ENCODE measurements at places on chromosomes 6 and 20. TPM values are rescaled to one million over a fixed set of nuclear protein-coding genes. Genes with fewer than 3 reads are reported as not detected.
A peak's percentile ranks its signal among the peaks of the same experiment; 100 is the strongest.

Gene PDE10A
- total RNA-seq: 2.9 TPM

Gene GGTLC1
- not detected for total RNA-seq

Gene SNAI1
- total RNA-seq: 14.5 TPM

Gene TINAG
- 0.21 TPM for total RNA-seq

Gene HLA-DQA1
- not detected for total RNA-seq

GRCh38 chr20:53116733-53117132, 144.6 kb downstream of the TSHZ2 start:
- no peak overlapping the region for H3K27ac ChIP-seq
- H3K4me3 ChIP-seq: no peak overlapping the region

DNA sequence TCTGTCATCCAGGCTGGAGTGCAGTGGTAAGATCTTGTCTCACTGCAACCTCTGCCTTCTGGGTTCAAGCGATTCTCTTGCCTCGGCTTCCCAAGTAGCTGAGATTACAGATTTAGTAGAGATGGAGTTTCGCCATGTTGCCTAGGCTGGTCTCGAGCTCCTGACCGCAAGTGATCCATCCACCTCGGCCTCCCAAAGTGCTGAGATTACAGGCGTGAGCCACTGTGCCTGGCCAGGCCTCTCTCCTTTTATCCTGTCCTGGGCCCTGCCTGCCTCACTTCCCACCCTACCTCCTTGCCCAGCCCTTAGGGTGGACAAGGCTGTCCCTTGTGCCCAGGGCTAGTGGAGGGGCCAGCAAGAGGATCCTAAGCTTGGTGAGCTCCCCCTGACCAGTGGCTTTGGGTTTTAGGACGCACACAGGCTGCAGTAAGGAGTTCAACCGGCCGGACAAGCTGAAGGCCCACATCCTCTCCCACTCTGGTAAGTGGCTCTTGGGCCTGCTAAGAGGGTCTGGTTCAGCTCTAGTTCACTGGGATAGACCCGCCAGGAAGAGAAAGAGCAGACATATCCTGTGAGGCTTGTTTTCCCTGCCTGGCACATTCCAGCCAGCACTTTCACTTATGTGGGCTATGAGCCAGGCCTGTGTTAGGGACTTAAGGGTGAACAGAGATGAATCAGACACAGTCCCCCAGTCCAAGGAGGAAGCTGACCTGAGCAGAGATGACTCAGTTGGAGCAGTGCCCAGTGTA, 21.9 kb upstream of the CHMP4B start:
- peak overlapping the region; percentile 97 for H3K27ac ChIP-seq
- peak; percentile 99 for DNase-seq
- no peak overlapping the region for H3K4me3 ChIP-seq
- H3K36me3 ChIP-seq: no peaks in the 10 kb centered on the region
- peaks cover 53% of the 10 kb centered on the region for H3K4me1 ChIP-seq
- H3K27me3 ChIP-seq: no peaks in the 10 kb centered on the region

GRCh38 chr6:43478008-43478372, 620 bp downstream of the TJAP1 start:
- peak overlapping the region; percentile 58 for H3K27ac ChIP-seq
- DNase-seq: no peak
- peaks cover 9% of the 10 kb centered on the region for H3K4me1 ChIP-seq
- H3K4me3 ChIP-seq: peak overlapping the region; percentile 96

GRCh38 chr6:37862992-37863391, 43.5 kb downstream of the ZFAND3 start:
- no peaks in the 10 kb centered on the region for H3K27me3 ChIP-seq
- no peak overlapping the region for H3K27ac ChIP-seq
- no peaks in the 10 kb centered on the region for H3K36me3 ChIP-seq
- H3K4me1 ChIP-seq: peaks cover 13% of the 10 kb centered on the region
- DNase-seq: no peak
- no peak overlapping the region for H3K4me3 ChIP-seq

GRCh38 chr6:33439956-33440648, 14.3 kb upstream of the ZBTB9 start:
- peaks cover 26% of the 10 kb centered on the region for H3K36me3 ChIP-seq
- H3K4me3 ChIP-seq: no peak overlapping the region

DNA sequence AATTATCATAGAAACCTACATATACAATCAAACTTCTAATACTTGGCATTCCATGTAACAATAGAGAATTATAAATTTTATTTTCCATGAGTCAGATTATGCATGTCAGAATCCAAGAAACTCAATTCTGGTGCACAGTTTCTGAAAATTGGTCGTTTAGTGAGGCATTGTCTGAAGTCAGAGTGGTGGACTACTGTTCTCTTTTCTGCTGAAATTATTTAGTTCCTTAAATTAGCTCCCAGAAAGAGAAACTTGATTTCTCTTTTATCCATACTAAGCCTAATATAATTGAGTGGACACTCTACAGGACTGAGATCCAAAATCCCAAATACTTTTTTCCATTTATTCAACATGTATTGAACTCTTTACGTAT, 265.5 kb downstream of the ALDH8A1 start:
- no peak overlapping the region for H3K4me3 ChIP-seq
- H3K4me1 ChIP-seq: no peaks in the 10 kb centered on the region
- H3K27ac ChIP-seq: no peak overlapping the region
- H3K36me3 ChIP-seq: no peaks in the 10 kb centered on the region
- DNase-seq: no peak

- H3K4me3 ChIP-seq: no peak overlapping the region
- H3K27me3 ChIP-seq: peaks cover 5% of the 10 kb centered on the region
- no peaks in the 10 kb centered on the region for H3K36me3 ChIP-seq
- H3K27ac ChIP-seq: no peak overlapping the region
- H3K4me1 ChIP-seq: peaks cover 12% of the 10 kb centered on the region
Observed at GRCh38 chr6:156645097-156645496, 132.1 kb upstream of the ARID1B start.

GRCh38 chr6:134764741-134765140, 185.2 kb downstream of the ALDH8A1 start:
- H3K4me3 ChIP-seq: no peak overlapping the region
- H3K4me1 ChIP-seq: no peaks in the 10 kb centered on the region
- no peaks in the 10 kb centered on the region for H3K36me3 ChIP-seq
- no peaks in the 10 kb centered on the region for H3K27me3 ChIP-seq
- H3K27ac ChIP-seq: no peak overlapping the region

- peak overlapping the region; percentile 80 for H3K4me3 ChIP-seq
- no peaks in the 10 kb centered on the region for H3K27me3 ChIP-seq
- peak; percentile 74 for DNase-seq
- peaks cover 20% of the 10 kb centered on the region for H3K4me1 ChIP-seq
- H3K27ac ChIP-seq: peak overlapping the region; percentile 78
Observed at GRCh38 chr20:44532981-44533331, 11.1 kb upstream of the SERINC3 start.

GRCh38 chr6:104227508-104227907, 632.2 kb downstream of the HACE1 start:
- no peak for DNase-seq
- H3K27ac ChIP-seq: no peak overlapping the region
- no peaks in the 10 kb centered on the region for H3K27me3 ChIP-seq
- no peaks in the 10 kb centered on the region for H3K4me1 ChIP-seq
- H3K4me3 ChIP-seq: no peak overlapping the region

- peaks cover 7% of the 10 kb centered on the region for H3K4me1 ChIP-seq
- no peak overlapping the region for H3K27ac ChIP-seq
- DNase-seq: peak; percentile 49
- no peak overlapping the region for H3K4me3 ChIP-seq
Observed at GRCh38 chr20:47493175-47493962, 8.3 kb upstream of the NCOA3 start.

GRCh38 chr20:51513545-51513944, 29.0 kb downstream of the NFATC2 start:
- H3K27me3 ChIP-seq: no peaks in the 10 kb centered on the region
- no peak overlapping the region for H3K27ac ChIP-seq
- no peaks in the 10 kb centered on the region for H3K4me1 ChIP-seq
- DNase-seq: no peak

GRCh38 chr6:10540073-10540746, 19.1 kb downstream of the GCNT2 start:
- DNase-seq: no peak
- no peak overlapping the region for H3K27ac ChIP-seq
- H3K36me3 ChIP-seq: no peaks in the 10 kb centered on the region
- H3K4me3 ChIP-seq: no peak overlapping the region

GRCh38 chr6:76876922-76877553, 586.3 kb downstream of the HTR1B start:
- peak; percentile 37 for DNase-seq
- no peak overlapping the region for H3K27ac ChIP-seq
- no peaks in the 10 kb centered on the region for H3K27me3 ChIP-seq
- no peak overlapping the region for H3K4me3 ChIP-seq
- H3K36me3 ChIP-seq: no peaks in the 10 kb centered on the region

All from endothelial cell of umbilical vein (primary cell).